Heart left ventricle (tissue), 16 donors: ENCODE measurements at places on chromosomes 1 and 21.

GRCh38 chr1:26097696-26098095 is 13.9 kb upstream of the PDIK1L start:
- H3K27me3 ChIP-seq: no peaks in the 10 kb centered on the region
- no peak for DNase-seq
- H3K4me3 ChIP-seq: no peak overlapping the region

DNA sequence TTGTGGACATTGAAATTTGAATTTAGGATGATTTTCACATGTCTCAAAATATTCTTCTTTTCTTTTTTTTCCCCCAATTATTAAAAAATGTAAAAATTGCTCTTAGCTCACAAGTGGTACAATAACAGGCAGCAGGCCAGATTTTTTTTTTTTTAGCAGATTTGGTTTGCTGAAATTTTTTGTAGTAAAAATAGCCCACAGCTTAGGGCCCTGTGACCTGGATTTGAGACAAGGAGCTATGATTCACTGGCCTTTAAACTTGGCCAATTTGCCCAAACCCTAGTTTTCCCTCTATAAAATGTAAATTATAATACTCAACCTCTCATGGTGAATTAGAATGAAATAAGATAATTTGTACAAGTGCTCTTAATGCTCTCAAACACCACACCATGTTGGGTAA is 253.8 kb downstream of the DYRK1A start:
- no peak for DNase-seq
- H3K4me1 ChIP-seq: peaks cover 19% of the 10 kb centered on the region
- H3K27ac ChIP-seq: no peak overlapping the region
- no peak overlapping the region for H3K4me3 ChIP-seq

- no peak overlapping the region for H3K27ac ChIP-seq
- peak; percentile 88 for DNase-seq
- no peaks in the 10 kb centered on the region for H3K36me3 ChIP-seq
Observed at GRCh38 chr21:41068967-41069642, 98.9 kb upstream of the BACE2 start.

GRCh38 chr1:212607206-212607912 is 1.2 kb upstream of the ATF3 start:
- peak; percentile 44 for DNase-seq
- H3K36me3 ChIP-seq: no peaks in the 10 kb centered on the region
- H3K4me1 ChIP-seq: peaks cover 23% of the 10 kb centered on the region
- peak overlapping the region; percentile 74 for H3K4me3 ChIP-seq
- peak overlapping the region; percentile 94 for H3K27ac ChIP-seq

- no peaks in the 10 kb centered on the region for H3K27me3 ChIP-seq
- H3K4me1 ChIP-seq: peaks cover 91% of the 10 kb centered on the region
- no peak overlapping the region for H3K27ac ChIP-seq
Observed at GRCh38 chr1:198656500-198656932, 17.7 kb downstream of the PTPRC start.

GRCh38 chr1:53047737-53048736 is 14.0 kb upstream of the PODN start:
- no peak overlapping the region for H3K4me3 ChIP-seq
- DNase-seq: no peak
- peaks cover 4% of the 10 kb centered on the region for H3K36me3 ChIP-seq
- peaks cover 36% of the 10 kb centered on the region for H3K4me1 ChIP-seq
- H3K27me3 ChIP-seq: no peaks in the 10 kb centered on the region
- H3K27ac ChIP-seq: peak overlapping the region; percentile 2

DNA sequence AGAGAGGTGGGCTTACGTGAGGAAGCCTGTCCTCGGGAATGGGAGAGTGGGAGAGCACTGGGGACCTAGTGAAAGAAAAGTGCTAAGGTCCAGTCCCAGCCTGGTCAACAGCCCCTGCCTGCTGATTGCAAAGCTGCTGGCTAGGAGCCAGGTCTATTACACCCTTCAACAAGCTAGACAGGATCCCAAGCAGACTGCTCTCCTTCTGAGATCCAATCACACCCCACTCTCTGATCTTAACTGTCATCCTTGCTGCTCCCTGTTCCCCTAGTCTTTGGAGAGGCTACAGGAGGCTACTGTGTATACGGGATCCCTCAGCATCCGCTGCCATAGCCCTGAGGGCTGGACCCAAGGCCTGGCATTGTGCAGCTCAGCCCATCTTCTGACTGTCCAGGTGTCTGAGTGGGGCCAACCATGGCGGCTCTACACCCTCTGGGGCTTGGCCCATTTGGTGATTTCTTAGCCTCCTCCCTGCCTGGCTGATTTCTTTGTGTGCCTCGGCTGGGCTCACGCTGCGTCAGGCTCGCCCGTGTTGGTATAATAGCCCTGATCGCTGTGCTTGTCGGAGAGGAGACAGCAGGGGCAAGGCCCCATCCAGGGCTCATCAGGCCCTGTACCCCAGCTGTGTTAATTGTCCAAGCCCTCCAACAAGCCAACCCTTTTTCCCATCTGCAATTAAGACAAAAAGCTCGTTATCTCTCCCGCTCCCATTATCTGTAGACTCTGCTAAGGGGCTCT is 43.9 kb downstream of the NAV1 start:
- no peaks in the 10 kb centered on the region for H3K36me3 ChIP-seq
- H3K4me3 ChIP-seq: no peak overlapping the region
- peaks cover 16% of the 10 kb centered on the region for H3K4me1 ChIP-seq
- no peaks in the 10 kb centered on the region for H3K27me3 ChIP-seq

GRCh38 chr1:9542430-9542829 is 3.2 kb downstream of the SLC25A33 start:
- peaks cover 19% of the 10 kb centered on the region for H3K4me1 ChIP-seq
- no peak overlapping the region for H3K4me3 ChIP-seq
- H3K36me3 ChIP-seq: no peaks in the 10 kb centered on the region
- peak overlapping the region; percentile 70 for H3K27ac ChIP-seq

GRCh38 chr1:194342484-194343262 is 1156.3 kb upstream of the B3GALT2 start:
- no peaks in the 10 kb centered on the region for H3K36me3 ChIP-seq
- DNase-seq: no peak
- H3K4me1 ChIP-seq: no peaks in the 10 kb centered on the region
- H3K4me3 ChIP-seq: no peak overlapping the region

DNA sequence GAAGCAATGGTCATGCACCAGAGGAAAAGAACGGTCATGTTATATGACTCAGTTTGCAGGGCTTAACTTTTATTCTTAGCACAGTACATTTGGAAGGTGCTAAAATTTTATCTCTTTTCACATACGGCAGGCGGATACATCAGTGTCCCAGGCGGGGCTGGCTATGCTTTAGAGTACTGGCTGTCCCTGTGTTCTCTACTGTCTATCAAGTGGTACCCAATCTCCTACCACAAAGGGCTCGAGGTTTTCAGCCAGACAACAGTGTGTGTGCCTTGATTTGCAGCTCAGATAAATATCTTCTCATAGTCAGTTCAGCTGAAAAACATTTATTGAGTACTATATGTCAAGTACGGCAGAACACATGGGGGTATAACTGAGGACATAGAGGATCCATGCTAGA is 65.3 kb downstream of the URB2 start:
- H3K36me3 ChIP-seq: no peaks in the 10 kb centered on the region
- H3K4me3 ChIP-seq: no peak overlapping the region
- H3K4me1 ChIP-seq: peaks cover 19% of the 10 kb centered on the region
- H3K27me3 ChIP-seq: no peaks in the 10 kb centered on the region

DNA sequence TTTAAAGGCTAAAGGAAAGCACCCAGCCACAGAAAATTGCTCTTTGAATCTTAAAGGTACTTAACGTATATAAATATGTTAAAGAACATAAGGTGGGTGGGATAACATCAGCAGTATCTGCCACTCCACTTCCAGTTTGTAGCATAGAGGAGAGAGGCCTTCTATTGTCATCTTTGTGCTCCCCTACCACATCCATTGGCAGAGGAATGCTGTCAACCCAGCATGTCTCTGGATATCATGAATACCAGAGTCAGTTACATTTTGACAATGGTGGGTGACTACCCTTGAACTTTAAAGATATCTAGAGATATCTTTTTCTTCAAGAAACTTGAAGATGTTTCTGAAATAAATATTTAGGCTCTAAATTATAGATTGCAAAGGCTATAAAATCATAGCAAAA is 283.2 kb upstream of the LRRC7 start:
- no peak overlapping the region for H3K4me3 ChIP-seq
- no peak for DNase-seq
- no peaks in the 10 kb centered on the region for H3K36me3 ChIP-seq
- no peaks in the 10 kb centered on the region for H3K27me3 ChIP-seq
- H3K27ac ChIP-seq: no peak overlapping the region

DNA sequence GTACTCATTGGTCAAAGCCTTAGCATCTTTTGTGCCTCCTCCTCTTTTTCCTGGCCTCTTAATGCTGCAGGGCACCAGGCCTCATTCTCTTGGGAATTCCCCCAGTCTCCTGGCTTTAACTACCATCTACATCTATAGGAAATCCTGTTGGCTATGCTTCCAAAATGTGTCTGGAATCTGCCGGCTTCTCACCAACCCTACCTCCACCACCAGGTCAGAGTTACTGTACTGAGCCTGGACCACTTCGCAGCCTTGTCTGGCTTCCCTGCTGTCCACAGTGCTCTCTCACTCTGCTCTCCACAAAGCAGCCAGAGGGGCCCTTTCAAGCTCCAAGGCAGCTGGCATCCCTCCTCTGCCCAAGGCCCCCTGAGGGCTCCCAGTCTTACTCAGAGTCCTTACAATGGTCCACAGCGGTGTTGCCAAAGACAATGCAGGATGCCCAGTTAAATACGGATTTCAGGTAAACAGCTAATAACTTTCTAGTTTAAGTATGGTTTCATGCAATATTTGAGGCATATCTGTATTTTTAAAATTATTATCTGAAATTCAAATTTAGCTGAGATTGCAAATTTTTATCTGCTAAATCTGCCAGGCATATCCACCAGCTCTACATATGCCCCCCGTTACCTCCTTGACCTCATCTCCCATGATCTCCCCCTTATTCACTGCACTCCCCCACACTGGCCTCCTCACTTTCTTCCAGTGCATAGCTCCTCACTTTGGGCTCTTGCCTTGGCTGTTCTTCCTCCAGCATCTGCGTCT is 34.5 kb upstream of the FAM163A start:
- H3K4me3 ChIP-seq: no peak overlapping the region
- H3K36me3 ChIP-seq: no peaks in the 10 kb centered on the region
- DNase-seq: no peak
- no peaks in the 10 kb centered on the region for H3K27me3 ChIP-seq

- H3K4me3 ChIP-seq: no peak overlapping the region
- no peaks in the 10 kb centered on the region for H3K4me1 ChIP-seq
- peaks cover 97% of the 10 kb centered on the region for H3K36me3 ChIP-seq
- H3K27me3 ChIP-seq: no peaks in the 10 kb centered on the region
- peak overlapping the region; percentile 65 for H3K27ac ChIP-seq
- no peak for DNase-seq
Observed at GRCh38 chr21:34827445-34828235, 158.8 kb downstream of the CLIC6 start.

- H3K27ac ChIP-seq: no peak overlapping the region
- DNase-seq: no peak
- no peak overlapping the region for H3K4me3 ChIP-seq
- H3K27me3 ChIP-seq: no peaks in the 10 kb centered on the region
- no peaks in the 10 kb centered on the region for H3K4me1 ChIP-seq
Observed at GRCh38 chr21:37484535-37485474, 118.2 kb downstream of the DYRK1A start.

GRCh38 chr21:30271611-30272010 is 11.1 kb downstream of the KRTAP24-1 start:
- no peak overlapping the region for H3K27ac ChIP-seq
- H3K36me3 ChIP-seq: no peaks in the 10 kb centered on the region
- H3K27me3 ChIP-seq: no peaks in the 10 kb centered on the region
- H3K4me3 ChIP-seq: no peak overlapping the region

GRCh38 chr1:165228111-165228655 is 128.3 kb downstream of the LMX1A start:
- no peak for DNase-seq
- H3K4me1 ChIP-seq: no peaks in the 10 kb centered on the region
- H3K4me3 ChIP-seq: no peak overlapping the region
- H3K27me3 ChIP-seq: no peaks in the 10 kb centered on the region

DNA sequence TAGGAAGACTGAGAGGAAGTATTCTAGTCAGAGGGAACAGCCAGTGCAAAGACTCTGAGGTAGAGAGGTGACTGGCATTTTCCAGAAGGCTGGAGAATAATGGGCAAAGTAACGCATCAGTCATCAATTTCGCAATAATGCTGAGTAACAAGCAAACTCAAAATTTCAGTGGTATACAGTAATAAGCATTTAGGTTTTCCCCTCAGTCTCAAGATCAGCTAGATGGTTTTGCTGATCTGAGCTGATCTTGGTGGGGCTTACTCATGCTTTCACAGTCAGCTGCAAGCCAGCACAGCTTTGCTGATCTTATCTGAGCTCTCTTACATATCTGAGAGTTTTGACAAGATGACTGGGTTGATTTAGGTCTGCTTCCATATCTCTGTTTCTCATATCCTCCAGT is 108.7 kb downstream of the TSEN15 start:
- no peak for DNase-seq
- no peak overlapping the region for H3K4me3 ChIP-seq
- peak overlapping the region; percentile 76 for H3K27ac ChIP-seq
- H3K36me3 ChIP-seq: no peaks in the 10 kb centered on the region
- no peaks in the 10 kb centered on the region for H3K27me3 ChIP-seq

- DNase-seq: no peak
- no peak overlapping the region for H3K4me3 ChIP-seq
- H3K36me3 ChIP-seq: no peaks in the 10 kb centered on the region
- no peaks in the 10 kb centered on the region for H3K27me3 ChIP-seq
- peaks cover 14% of the 10 kb centered on the region for H3K4me1 ChIP-seq
- no peak overlapping the region for H3K27ac ChIP-seq
Observed at GRCh38 chr1:94872771-94873495, 52.8 kb downstream of the SLC44A3 start.

GRCh38 chr1:1398677-1399186 is 403 bp downstream of the CCNL2 start:
- H3K4me1 ChIP-seq: peaks cover 36% of the 10 kb centered on the region
- peak overlapping the region; percentile 94 for H3K4me3 ChIP-seq
- H3K27ac ChIP-seq: peak overlapping the region; percentile 95

GRCh38 chr21:45335761-45336534 is 48.3 kb upstream of the POFUT2 start:
- H3K4me3 ChIP-seq: no peak overlapping the region
- no peaks in the 10 kb centered on the region for H3K27me3 ChIP-seq

GRCh38 chr1:177124577-177125278 is 39.8 kb downstream of the ASTN1 start:
- H3K27me3 ChIP-seq: peaks cover 3% of the 10 kb centered on the region
- no peak overlapping the region for H3K4me3 ChIP-seq
- no peaks in the 10 kb centered on the region for H3K36me3 ChIP-seq
- no peaks in the 10 kb centered on the region for H3K4me1 ChIP-seq

DNA sequence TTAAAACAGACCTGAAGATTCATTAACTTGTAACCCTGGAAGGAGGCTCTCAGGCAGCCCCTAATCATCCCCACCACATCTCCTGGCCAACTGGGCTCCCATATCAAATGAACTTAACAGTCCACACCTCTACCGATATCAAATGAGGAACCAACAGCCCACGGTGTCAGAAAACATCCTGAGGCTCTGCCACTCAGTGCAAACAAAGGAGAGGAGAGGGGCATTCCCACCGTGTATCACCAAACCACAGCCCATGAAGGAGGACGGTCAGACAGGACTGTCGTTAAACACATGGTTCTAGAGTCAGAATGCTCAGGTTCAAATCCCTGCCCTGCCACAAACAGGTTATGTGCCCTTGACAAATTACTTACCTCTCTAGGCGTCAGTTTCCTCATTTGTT is 52.5 kb downstream of the ERI3 start:
- H3K4me3 ChIP-seq: no peak overlapping the region
- H3K27ac ChIP-seq: no peak overlapping the region
- H3K36me3 ChIP-seq: peaks cover 80% of the 10 kb centered on the region
- H3K4me1 ChIP-seq: no peaks in the 10 kb centered on the region
- H3K27me3 ChIP-seq: no peaks in the 10 kb centered on the region
- DNase-seq: no peak

GRCh38 chr1:35605071-35605866 is 32.2 kb downstream of the TFAP2E start:
- no peak overlapping the region for H3K27ac ChIP-seq
- no peak for DNase-seq
- H3K4me1 ChIP-seq: no peaks in the 10 kb centered on the region
